ENCODE measurements at places on chromosomes 16 and 17.

DNA sequence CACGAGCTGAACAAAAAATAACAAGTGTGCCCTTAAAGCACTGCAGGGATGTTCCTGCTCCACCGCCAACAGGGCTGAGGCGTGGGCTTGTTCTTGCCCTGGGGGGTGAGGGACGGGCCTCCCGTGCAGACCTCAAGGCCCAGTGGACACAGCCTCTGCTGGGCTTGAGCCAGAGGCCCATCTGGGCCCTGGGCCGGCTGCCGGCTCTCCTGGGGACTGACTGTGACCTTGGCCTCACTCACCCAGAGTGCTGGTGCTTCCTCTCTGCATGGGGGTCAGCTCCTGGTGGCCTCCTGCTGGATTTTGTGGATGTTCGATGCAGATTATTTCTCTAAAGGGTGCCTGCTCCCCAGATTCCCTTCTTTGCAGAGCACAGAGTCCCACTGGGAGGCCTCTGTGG lies 54.2 kb upstream of the CDR2 start:
- no peak for DNase-seq

DNA sequence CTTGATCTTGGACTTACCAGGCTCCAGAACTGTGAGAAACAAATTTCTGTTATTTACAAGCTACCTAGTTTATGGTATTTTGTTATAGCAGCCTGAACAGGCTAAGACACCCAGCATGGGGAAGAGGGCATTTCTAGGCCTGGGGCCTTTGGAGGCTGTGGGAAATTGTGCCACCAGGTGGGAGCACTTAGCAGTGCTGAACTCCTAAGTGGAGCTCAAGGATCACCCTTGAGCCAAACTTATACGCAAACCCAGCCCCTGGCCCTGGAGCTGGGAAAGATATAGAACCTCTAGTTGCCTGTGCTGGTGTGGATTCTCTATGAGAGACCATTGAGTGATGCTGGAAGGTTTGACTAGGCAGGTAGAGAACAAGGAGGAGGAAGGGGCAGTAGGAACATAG lies 36.1 kb downstream of the MIS12 start:
- no peak for DNase-seq

DNA sequence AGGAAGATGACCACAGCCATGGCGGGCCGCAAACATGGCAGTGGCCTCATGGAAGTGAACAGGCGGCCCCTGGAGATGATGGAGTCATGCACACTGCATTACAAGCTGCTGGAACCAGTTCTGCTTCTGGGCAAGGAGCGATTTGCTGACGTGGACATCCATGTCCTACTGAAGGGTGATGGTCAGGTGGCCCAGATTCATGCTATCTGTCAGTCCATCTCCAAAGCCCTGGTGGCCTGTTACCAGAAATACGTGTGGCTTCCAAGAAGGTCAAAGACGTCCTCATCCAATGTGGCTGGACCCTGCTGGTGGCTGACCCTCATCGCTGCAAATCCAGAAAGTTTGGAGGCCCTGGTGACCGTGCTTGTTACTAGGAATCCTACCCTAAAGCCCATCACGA lies 13.4 kb upstream of the WSB1 start:
- DNase-seq: no peak

DNA sequence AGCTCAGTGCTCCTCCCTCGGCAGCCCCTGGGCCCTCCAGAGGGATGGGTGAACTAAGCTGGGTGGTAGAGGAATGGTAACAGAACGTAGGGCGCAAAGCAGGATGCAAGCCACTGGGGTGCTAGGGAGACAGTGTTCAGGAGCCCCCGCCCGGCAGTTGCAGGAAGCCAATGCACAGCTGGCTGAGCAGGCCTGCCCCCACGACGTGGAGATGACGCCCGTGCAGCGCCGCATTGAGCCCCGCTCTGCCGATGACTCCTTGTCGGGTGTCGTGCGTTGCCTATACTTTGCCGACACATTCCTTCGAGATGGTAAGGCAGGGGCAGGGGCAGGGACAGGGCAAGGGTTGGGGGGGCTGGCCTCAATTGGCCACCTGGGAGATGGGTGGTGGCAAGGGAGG lies 12.9 kb downstream of the LLGL1 start:
- DNase-seq: no peak

DNA sequence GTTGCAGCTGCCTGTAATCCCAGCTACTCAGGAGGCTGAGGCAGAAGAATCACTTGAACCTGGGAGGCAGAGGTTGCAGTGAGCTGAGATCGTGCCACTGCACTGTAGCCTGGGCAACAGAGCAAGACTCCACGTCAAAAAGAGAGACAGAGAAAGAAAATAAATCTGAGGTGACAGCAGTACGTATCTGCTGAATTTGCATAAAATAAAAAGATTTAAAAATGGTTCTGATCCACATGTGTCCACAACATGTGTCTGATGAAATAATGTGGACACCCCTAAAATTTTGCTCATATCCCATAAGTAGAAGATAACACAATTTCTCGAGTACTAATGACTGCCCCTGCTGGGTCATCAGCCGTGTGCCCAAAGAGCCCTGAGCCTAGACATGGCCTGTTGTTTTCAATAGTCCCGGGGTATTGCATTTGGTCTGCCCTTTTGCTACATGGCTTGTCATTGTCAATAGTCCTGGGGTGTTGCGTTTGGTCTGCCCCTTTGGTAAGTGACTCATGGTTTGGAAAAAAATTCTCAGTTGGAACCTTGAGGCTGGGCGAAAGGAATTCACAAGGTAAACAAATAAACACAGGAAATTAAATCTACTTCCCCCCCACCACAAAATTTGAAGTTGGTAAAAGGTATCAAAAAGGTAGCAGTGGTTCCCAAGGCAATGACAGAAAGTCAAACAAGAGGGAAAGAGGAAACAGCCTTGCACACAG lies 434.6 kb upstream of the MAF start:
- no peak for DNase-seq

DNA sequence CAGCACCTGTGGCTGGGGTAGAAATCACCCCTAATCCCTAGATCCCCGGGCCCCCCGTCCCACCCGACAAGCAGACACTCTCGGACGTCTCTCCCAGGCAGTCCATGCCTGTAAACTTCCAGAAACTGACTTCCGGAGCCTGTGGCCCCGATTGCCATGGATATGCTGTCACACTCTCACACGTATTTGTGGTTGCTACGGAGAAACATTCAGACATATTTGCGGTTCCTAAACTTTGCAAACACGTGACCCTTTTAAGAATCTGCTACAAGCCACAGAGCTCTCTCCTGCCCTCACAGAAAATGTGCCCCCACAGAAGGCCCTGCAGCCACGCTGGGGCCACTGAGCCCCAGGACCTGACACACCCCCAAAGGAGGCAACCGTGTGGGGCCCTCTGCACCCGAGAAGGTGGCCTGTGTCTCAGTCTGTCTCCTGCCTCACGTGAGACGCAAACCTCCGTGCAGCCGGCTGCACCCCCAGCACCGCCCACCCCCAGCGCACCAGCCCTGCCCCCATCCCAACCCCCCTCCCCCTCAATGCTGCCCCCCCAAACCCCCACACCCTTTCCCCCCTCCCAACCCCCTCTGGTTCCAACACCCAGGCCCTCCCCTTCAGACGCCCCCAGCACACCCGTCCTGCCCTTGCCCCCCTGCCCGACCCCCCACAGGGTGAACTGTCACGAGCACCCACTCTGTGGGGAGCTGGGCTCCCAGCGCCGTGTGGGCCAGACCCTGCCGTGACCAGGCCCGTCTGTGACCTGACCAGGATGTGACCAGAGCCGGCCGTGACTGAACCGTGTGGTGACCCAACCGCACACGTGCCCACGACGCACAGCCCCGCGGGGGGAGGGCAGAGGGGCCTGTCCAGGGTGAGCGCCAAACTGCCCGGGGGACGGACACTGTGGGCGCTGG lies 66.3 kb upstream of the METRNL start:
- no peak for DNase-seq

- no peak for DNase-seq
Observed at GRCh38 chr17:896953-897661, 82.5 kb downstream of the NXN start.

GRCh38 chr17:82105417-82105881 lies 7.4 kb upstream of the FASN start:
- DNase-seq: no peak

GRCh38 chr16:78998879-78999278 lies 601.7 kb downstream of the MAF start:
- DNase-seq: no peak

GRCh38 chr17:17320911-17321220 lies 17.7 kb downstream of the NT5M start:
- DNase-seq: no peak

DNA sequence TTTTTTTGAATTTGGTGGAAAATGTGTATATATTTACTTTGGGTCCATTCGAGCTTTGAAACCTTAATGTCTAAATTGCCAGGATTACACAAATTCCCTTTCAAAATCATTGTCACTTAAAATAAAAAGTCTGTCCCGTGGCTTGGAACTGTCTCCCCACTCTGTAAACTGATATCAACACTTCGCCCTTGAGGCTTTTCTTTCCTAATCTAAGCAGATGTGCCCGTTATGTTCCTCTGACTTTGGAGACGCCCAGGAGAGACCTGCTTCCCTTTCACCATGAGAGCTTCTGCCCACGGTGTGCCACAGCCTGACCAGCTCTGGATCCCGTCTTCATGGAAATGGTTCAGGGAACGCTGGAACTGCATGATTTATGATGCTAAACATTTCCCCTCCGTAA lies 151.3 kb downstream of the C16orf95 start:
- no peak for DNase-seq

- no peak for DNase-seq
Observed at GRCh38 chr17:81397314-81398175, 2.3 kb downstream of the BAHCC1 start.

GRCh38 chr17:69236946-69237345 lies 8.3 kb upstream of the ABCA10 start:
- no peak for DNase-seq

GRCh38 chr16:62568926-62569325 lies 532.7 kb upstream of the CDH8 start:
- no peak for DNase-seq

- DNase-seq: no peak
Observed at GRCh38 chr16:85461022-85461813, 151.9 kb upstream of the GSE1 start.

GRCh38 chr17:77126519-77126918 lies 14.2 kb upstream of the SEC14L1 start:
- DNase-seq: no peak

- DNase-seq: no peak
Observed at GRCh38 chr17:50022463-50023130, 27.6 kb upstream of the DLX3 start.

DNA sequence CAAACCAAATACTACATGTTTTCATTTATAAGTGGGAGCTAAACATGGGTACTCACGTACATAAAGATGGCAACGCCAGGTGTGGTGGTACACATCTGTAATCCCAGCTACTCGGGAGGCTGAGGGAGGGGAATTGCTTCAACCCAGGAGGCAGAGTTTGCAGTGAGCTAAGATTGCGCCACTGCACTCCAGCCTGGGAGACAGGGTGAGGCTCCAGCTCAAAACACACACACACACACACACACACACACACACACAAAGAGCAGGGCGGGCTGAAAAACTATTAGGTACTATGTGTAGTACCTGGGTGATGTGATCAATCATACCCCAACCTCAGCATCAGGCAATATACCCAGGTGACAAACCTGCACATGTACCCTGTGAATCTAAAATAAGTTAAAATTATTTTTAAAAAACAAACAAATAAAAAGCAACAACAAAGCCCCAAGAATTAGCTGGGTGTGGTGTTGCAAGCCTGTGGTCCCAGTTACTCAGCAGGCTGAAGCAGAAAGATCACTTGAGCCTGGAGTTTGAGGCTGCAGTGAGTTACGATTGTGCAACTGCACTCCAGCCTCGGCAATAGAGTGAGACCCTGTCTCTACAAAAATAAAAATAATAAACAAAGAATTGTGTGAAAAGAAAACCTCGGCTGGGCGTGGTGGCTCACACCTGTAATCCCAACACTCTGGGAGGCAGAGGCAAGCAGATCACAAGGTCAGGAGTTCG lies 11.9 kb upstream of the FAAP100 start:
- no peak for DNase-seq

DNA sequence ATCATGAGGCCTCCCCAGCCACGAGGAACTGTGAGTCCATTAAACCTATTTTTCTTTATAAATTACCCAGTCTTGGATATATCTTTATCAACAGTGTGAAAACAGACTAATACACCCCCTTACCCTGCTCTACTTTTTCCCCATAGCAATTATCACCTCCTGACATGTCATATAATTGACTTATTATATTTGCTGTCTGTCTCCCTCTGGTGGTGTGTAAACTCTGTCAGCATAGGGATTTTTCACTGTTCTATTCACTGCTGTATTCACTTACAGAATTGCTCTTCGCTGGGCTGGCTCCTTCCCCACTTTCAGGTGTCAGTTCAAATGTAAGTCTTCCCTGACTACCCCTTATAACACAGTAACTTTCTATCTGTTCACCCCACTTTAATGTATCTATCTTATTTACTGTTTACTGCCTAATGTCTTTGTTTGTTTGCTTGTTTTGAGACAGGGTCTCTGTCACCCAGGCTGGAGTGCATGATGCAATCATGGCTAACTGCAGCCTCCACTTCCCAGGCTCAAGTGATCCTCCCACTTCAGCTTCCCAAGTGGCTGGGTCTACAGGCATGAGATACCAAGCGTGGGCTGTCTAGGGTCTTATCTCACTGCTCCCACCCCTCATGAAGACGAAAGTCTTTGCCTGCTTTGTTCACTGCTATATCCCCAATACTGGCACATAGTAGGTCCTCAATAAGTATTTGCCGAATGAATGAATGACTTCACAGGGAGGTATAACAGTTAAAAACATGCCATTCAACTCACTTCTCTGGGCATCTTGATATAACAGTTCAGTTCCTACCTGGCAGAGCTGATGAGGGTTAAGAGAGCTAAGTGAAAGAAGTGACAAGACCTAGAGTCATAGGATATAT lies 52.4 kb upstream of the CDH3 start:
- peak; percentile 39 for DNase-seq

DNA sequence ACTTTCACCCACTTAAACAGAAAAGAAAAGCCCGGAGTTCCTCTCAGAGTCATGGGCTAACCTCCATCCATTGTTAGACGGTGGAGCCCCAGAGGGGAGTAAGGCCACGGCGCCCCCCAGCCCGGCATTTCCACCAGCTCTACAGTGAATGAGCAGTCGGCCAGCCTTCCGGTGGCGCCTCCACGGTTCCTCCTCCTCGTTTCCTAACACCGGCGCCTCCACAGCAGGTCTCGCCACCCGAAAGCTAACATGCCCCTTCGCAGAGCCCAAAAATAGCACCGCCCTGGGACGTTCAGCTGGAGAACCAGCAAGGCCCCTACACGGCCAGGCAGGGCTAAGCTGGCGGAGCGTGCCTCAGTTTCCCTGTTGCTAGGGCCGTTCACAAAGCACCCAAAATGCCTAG lies 858 bp downstream of the MMD start:
- DNase-seq: peak; percentile 26

- no peak for DNase-seq
Observed at GRCh38 chr17:63495491-63495890, 18.6 kb downstream of the ACE start.

- no peak for DNase-seq
Observed at GRCh38 chr16:85353839-85354685, 241.8 kb upstream of the CIBAR2 start.

DNA sequence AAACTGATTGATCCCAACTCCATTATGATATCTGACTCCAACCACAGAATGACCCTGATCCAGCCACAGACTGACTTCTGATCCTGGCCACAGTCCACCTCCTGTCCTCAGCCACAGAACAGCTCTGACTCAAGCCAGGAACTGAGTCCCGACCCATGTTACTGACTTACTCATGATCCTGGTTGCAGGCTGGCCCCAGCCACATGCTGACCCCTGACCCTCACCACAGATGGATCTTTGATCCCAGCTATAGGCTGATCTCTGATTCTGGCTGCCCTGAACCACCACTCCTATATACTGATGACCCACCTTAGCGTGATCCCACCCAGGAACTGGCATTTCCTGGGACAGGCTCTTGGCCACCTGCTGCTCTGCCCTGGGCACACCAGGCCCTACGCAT lies 32.2 kb upstream of the IL21R start:
- no peak for DNase-seq
